CD4-positive, alpha-beta T cell treated with Interleukin-17A for 1 hour (primary cell): ENCODE measurements at places on chromosomes 2 and 18.

DNA sequence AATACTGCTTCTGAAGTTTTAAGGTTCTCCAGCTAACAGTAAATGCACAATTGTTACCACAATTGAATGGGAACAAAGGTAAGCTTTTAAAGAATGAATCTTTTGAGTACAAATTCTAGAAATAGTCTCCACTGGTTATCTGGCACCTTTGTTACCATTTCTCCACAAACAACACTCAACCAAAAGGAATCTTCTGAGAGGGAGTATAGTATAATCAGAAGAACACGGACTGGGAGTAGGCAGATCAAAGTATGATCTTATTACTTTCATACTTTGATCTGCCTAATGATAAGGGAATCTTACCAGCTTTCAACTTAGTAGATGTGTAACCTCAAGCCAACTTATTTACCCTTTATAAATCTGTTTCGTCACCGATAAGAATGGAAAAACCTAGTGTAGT, 1.4 kb downstream of the CEP76 start:
- DNase-seq: peak; percentile 26

DNA sequence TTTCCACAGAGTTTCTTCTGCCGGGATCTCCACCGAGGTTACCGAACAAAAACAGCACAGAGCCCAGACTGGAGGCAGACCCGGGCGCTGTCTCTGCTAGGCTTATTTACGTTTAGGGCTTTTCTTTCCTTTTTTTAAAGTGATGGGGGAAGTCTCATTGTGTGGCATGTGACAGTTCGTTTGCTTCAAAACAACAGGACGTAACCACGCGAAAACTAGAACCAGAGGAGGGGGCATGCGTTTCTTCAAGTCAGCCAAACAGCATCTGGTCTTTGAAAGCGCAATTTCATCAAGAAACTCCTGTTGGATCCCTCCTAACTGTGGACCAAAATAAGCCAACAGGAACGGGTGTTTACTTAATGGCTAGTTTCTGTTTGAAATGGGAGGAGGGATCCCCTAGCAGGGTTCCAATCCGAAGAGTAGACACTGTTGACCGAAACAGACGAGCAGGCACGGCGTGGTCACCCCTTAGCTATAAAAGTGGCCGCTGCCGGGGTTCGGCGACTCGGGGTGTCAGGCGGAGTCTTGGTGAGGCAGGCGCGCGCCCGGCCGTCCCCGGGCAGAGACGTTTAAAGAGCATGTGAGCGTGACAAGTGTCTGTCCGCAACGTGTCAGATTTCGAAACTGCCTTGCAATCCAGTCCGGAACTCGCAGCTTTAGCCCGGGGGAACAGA, 997 bp upstream of the TGIF1 start:
- peak; percentile 89 for DNase-seq

GRCh38 chr2:235537587-235537986, 43.7 kb downstream of the AGAP1 start:
- DNase-seq: no peak

GRCh38 chr2:11749646-11750349, 3.4 kb downstream of the LPIN1 start:
- DNase-seq: peak; percentile 33

DNA sequence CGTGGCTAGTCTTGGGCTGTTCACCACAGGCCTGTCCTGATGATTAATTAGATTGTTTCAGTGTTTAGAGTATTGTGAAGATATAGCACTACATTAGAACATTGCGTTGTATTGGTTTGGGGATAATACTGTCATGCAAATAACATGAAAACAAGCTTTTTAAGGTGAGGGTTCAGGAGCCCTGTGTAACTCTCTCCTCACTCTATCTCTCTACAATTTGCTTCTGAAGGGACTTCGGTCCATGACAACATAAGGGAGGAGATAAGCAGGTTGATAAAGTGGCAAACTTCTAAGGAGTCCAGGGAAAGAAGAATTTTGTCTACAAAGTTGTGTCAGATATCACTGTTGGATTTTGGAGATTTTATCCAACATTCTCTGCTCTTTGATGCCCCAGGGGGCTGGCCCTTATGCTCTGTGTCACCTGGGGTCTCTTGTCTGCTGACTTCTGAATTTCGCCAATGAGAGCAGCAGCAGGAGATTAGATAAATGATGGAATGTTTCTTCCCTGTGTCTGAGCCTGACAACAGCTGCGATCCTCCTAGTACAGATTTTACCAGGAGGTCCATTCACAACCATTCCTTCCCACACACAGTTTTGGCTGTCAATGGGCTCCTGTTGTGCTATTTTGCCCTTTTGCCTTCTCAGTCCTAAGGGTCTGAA, 3.3 kb downstream of the TNP1 start:
- DNase-seq: no peak

DNA sequence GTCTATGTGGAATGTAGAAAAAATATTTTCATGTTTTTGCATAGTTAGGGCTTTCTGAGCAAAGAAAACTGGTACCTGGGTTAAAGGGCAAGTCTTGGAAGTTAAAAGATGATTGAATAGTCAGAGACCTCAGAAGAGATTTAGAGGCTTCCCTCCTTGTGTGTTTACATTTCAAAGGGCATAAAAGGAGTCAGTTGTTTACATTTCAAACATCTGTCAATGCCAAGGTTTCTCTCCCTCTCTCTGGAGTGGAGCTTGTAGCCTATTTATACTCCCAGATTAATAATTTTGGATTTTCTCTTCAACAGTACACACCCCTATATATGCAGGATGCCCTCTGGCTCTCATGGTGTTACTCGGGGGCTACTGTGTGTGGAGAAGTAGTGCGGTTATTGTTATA, 8.6 kb downstream of the M1AP start:
- DNase-seq: no peak

DNA sequence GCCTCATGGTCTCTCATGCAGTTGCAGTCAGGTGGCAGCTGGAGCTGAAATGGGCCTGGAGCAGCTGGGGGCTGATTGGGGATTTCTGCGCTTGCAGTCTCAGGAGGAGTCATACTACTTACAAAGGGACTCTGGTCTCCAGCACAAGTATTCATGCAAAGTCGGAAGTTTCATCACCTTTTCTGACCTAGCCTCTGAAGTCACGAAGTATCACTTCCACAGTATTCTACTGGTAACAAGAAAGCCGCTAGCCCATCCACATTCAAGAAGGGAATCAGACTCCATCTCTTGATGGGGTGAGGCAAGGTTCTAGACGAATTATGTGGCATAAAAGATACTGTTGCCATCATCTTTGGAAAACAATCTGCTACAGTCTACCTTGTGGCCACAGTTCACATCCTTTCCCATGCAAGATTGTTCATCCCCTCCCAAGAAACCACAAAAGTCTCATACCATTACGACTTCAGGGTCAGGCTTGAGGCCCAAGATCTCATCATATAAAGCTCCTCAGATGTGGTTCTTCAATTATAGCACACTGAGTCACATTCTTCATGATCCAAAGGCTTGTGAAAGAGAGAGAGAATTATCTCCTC, 95.3 kb downstream of the SMC6 start:
- DNase-seq: no peak

DNA sequence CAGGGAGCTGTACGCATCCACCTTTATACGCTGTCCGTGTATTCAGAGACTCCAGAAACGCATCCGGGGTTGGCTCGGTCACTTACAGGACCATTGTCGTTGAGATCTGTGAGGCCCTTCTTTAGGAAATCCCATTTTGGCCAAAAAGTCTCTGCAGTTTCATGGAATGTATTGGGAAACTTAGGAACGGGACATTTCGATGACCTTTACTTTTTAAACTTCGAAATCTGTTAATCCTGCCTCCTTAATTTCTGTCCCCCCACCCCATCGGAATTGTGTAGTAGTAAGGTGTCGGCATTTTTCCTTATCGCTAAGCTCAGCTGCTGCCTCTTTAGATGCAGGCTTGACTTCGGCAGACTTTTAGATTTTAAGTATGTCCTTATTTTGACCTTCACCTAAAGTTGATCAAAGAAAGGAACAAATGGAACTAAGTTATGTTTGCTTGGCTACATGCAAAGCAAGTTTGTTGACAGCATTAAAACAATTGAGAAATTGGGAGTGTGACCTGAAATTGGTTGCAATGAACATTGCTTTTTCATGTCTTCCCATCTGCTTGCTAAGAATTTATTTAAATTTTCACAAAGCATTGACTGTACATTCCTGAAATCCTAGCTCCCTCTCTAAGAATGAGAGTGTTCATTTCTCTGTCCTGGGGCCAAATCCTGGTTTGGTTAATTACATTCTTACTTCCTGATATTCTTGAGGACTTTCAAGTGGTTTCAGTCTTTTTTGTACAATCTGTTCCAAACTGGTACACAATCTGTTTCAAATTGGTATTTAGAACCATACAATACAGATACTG, 884 bp upstream of the RAPH1 start:
- no peak for DNase-seq

DNA sequence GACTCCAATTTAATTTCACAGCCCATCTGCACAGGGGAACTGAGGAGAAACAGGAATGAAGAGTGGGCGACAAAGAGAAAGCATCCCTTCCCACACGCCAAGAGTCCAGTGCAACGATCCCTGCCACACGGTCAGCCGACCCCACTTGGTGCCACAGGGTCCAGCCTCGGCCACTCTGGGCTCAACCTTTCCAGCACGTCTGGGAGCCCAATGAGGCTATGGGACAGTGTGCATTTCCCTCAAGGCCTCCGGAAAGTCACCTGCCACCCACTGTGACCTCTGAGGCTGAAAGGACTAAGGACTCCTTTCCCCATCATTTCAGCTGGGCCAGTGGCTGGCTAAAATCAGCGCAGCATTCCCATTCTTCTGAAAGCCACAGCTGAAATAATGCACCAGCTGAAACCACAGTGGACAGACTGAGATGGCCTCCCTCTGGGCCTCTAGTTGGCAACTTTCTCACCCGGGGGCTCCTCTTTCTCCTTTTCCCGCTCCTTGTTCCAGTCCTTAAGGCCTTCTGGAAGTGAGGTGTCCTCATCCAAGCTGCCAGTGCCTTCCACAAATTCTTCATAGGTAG, 21.2 kb downstream of the TUBB6 start:
- no peak for DNase-seq

DNA sequence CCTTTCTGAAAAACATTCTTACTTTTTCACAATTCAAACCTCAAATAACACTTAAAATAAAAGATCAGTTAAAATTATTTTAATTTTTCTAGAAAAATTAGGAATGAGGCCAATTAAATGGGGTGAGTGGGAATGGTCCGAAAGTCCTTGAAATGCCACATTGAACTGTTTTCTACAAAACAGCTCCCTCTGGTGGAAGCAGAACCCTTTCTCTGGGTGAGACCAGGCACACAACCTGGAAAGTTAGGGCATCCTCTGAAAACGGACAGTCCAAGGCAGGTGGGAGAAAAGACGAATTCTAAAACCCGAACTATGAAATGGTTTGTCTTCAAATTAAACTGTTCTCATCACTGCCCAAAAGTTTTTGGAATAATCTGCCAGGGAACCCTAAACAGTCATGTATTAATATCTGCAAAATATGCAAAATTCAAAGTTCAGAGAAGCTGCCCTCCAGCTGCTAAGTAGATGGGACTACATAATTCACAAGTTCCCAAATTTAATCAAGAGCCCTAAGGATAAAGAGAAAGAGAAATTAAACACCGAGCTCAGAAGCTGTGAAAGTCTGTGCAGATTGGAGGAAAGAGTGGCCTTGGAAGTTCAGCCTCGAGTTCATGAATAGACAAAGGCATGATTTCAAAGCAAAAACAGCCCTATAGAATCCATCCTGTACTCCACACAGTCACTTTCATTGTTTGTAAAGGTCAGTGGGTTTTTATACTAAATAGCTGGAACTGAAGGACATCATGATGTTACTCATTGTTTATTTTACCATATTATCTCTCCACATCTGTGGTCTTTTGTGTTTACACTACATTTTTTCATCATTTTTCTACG, 108.3 kb downstream of the PIEZO2 start:
- DNase-seq: peak; percentile 22

GRCh38 chr18:7011142-7011541, 106.5 kb downstream of the LAMA1 start:
- no peak for DNase-seq

- DNase-seq: no peak
Observed at GRCh38 chr2:121992700-121993099, 237.2 kb downstream of the TSN start.

DNA sequence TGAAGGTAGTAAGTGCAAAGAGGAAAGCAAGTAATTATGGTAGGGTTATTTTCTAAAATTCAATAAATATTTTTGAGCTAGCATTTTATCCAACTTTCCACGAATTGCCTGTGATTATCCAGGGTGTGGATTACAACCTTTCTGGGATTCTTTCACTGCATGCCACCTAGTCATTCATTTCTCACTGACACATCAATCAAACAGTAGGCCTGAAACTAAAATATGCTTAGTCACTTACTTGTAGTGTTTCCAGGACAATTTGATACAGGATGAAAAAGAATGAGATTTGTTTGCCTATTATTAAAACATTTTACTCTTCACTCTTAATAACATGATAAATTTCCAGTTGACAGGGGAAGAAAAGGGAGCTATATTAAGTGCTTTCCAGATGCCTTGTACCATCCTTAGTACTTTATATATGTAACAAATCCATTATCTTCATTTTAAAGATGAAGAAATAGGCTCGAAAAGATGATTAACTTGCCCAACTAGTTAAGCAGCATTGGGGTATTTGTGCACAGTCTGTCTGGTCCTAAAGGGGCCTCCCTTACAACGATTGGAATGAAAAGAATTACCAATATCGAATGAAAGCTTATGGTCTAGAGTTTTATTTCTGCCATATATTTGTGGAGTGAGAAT, 70.4 kb downstream of the KCTD1 start:
- no peak for DNase-seq

- no peak for DNase-seq
Observed at GRCh38 chr2:16675781-16676180, 10.1 kb upstream of the CYRIA start.

GRCh38 chr2:27076323-27076722, 2.1 kb upstream of the EMILIN1 start:
- no peak for DNase-seq

DNA sequence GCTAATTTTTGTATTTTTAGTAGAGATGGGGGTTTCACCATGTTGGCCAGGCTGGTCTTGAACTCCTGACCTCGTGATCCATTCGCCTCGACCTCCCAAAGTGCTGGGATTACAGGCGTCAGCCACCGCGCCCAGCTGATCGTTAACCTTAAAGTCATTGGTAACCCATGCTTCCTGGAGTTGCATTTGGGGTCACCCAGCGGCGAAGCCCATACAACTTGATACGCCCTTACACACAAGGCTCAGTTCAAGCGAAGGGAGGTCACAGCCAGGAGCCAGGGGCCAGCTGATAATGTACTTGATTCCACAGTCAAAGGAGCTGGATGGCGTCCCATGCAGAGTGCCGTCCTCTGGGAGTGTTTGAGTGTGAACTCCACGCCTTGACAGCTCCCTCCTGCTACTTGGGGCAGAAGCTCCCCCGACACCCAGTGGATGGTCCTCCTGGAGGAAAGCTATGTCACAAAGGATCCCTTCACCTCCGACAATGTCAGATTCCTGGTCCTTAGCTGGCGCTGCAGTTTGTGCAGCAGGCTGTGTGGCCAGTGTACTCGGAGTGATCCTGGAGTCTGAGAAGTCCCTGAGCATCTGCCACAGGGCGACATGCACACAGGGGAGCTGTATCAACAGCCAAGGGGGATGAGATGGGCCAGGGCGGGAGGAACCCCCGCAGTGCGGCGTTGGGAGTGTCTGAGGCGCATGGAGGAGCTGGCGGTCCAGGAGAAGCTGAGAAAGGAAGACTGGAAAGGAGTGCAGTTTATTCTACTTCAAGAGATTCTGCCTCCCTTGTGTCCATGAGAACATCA, 7.9 kb downstream of the CLHC1 start:
- DNase-seq: no peak

GRCh38 chr2:9556121-9556743, 602 bp upstream of the ADAM17 start:
- DNase-seq: peak; percentile 45
